Right atrium auricular region (tissue), 2 donors: ENCODE measurements at places on chromosomes 3 and 15. TPM values are rescaled to one million over a fixed set of nuclear protein-coding genes. Genes with fewer than 3 reads are reported as not detected.

MYO5C gene
- total RNA-seq = 5.3 TPM

EEF1AKMT4 gene
- 2.1 TPM for total RNA-seq

DNA sequence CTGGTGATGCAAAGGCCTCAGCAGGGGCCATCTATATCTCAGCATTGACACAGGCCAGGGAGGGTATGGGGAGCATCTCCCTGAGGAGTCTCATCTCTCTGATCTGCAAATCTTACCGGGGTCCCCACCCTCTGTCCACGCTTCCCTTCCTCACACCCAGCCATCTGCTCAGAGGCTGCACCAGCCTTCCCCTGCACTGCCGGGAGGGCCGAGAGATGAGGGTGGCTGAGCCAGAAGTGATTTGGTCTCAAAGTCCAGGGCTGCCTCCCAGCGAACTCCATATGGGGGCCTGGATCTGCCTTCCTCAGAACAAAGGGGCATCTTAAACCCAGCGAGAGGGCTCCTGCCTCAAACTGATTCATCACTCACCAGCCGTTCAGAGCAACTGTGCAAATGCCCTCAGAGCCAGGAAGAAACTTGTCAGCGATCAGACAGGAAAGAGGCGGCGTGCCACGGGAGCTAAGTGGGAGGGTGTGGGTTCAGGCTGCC is 4.6 kb downstream of the IGDCC3 start:
- peaks cover 16% of the 10 kb centered on the region for H3K4me1 ChIP-seq
- no peaks in the 10 kb centered on the region for H3K36me3 ChIP-seq
- no peaks in the 10 kb centered on the region for H3K27me3 ChIP-seq
- no peak for DNase-seq

GRCh38 chr3:21256932-21257331 is 494.1 kb downstream of the ZNF385D start:
- H3K27me3 ChIP-seq = no peaks in the 10 kb centered on the region
- no peak for DNase-seq
- H3K27ac ChIP-seq = no peak overlapping the region
- no peaks in the 10 kb centered on the region for H3K4me1 ChIP-seq
- no peak overlapping the region for H3K4me3 ChIP-seq
- H3K36me3 ChIP-seq = no peaks in the 10 kb centered on the region
